ENCODE measurements at places on chromosomes 11 and 22.

DNA sequence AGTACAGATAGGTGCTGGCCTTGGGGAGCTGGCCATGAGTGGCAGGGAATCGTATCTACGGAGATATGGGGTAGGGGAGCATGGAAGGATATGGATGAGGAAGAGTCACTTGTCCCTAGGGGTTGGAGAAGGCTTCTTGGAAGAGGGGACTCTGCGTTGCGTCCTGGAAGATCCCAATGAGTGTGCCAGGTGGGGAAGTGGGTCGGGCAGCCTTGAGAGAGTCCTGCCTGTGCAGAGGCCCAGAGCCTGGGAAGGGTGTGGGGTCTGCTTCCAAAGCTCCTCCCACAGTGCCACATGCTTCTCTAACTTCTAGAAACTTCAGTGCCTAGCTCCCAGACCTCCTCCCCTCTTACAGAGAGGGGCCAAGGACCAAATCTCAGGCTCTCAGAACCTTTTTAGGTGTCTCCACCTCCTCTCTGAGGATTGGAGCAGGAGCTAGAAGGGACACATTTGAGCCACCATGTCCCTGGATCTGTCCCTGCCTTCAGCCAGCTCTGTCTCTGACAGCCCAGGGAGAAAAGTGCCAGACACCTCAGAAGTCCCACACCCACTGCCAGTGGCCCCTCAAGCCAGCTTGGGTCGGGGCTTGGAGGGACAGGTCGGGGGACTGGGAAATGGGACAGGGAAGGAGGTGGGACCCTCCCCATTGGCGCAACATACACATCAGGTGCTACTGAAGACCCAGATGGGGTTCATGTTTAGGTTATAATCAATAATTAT is 11.0 kb downstream of the RHBDD3 start:
- ATAC-seq = no peak

DNA sequence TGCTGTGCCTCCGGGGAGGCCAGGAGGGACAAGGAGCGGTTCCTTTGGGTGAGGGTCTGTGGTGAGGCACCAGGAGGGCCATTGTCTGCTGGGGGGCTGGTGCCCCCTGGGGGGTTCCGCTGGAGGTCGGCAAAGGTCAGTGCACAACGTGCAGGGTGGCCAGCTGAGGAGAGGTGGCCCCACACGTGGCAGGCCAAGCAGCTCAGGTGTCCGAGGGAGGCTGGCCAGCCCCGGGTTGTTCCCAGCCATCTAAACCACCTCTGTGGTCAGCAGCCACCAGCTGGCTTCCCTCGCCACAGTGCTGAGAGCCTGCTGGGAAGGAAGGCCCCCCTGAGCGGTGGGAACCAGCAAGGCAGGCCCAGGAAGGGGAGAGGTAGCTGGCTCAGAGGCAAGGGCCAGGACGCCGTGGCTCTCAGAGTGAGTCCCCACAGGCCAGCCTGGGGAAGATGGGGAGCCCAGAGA is 4.2 kb downstream of the TSSC4 start:
- ATAC-seq = no peak

- no peak for ATAC-seq
These were observed 171.9 kb downstream of the SHANK2 start for GRCh38 chr11:71080239-71081097.

GRCh38 chr11:84420271-84420670 is 1134.1 kb upstream of the CCDC90B start:
- peak; percentile 38 for ATAC-seq

GRCh38 chr11:7673724-7674434 is 579 bp upstream of the CYB5R2 start:
- ATAC-seq = no peak

GRCh38 chr11:30585892-30586250 is 282 bp downstream of the MPPED2 start:
- ATAC-seq = peak; percentile 23

GRCh38 chr22:27878541-27878940 is 40.5 kb downstream of the PITPNB start:
- no peak for ATAC-seq

DNA sequence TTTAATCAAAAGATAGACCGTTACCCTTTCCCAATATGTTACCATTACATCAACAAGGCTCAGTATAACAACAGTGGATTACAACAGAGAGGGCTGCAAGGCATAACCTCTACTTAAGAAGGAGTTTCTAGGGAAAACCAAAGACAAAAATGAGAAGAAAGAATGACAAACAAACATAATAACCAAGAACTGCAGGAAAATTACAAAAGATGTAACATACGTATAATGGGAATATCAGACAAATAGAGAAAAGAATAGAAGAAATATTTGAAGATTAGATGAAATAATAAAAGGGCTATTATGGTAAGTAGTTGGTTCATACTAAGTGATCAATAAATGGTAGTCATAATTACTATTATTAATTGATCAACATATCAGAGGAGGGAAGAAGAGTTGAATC is 39.1 kb downstream of the SPON1 start:
- no peak for ATAC-seq

DNA sequence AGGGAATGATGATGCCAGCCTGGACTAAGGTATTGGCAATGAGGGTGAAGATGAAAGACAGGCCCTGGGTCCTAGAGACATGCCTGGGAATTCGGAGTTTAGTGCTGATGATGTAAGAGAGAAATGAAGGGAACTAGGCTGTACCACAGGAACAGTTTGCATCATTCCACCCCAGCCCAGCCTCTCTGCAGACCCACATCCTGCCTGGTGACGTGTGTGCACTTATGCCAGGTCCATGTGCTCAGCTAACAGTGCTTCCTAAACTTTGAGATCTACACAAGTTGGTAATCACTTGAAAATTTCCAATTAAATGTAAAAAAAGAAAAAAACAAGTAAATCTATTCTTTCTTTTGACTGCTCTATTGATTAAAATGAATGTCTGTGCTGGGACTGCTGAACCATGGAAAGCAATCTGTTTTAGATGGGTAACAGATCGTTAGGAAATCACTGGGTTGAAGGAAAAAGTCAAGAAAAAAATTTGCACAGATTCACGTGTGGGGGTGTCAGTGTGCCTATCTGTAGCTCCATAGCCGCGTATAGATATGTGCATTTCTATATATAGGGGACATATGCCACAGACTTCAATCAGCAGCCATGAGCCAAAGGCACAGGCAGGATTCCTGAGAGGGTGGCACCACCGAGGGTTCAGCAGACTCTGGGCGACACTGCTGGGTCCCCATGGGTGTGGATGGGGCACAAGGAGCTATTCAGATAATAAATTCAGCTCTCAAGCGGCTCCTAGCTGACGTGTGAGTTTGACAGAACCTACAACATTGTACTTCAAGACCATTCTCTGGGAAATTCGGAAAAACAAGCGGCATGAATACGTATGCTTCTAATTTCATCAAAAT is 131.1 kb upstream of the OPCML start:
- ATAC-seq = no peak

DNA sequence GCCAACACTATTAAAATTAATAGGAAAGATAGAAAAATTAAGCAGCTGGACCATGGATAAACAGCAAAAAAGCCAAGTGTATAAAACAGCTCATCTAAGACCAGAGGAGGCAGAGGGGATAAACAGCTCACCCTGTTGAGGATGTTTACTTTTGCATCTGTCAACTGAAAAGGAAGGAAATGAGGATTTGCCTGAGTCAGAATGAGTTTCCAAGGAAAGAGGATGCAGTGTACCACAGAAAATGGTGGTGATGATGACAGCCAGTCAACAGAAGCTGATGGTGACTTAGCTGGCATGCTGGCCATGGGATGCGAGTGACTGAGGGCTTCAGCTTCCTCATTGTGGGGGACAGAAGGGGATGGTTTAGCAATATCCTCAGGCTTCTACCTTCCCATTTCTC is 183.5 kb downstream of the KIRREL3 start:
- ATAC-seq = no peak

- no peak for ATAC-seq
These were observed 40.0 kb downstream of the WNT11 start for GRCh38 chr11:76166314-76166713.

DNA sequence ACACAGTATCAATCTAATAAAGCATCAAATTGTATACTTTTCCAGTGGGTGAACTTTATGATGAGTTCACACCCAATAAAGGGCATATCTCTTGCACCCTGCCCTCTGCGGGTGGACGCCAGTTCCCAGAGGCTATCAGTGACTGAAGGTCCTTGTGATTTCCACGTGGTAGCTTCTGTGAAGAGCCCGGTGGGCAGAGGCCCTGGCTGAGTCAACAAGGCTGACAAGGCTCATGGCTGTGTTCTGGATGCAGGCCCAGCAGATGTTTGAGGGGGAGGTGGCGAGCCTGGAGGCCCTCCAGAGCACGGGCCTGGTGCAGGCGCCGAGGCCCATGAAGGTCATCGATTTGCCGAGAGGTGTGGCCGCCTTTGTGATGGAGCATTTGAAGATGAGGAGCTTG is 71.4 kb downstream of the PIWIL3 start:
- ATAC-seq = no peak

DNA sequence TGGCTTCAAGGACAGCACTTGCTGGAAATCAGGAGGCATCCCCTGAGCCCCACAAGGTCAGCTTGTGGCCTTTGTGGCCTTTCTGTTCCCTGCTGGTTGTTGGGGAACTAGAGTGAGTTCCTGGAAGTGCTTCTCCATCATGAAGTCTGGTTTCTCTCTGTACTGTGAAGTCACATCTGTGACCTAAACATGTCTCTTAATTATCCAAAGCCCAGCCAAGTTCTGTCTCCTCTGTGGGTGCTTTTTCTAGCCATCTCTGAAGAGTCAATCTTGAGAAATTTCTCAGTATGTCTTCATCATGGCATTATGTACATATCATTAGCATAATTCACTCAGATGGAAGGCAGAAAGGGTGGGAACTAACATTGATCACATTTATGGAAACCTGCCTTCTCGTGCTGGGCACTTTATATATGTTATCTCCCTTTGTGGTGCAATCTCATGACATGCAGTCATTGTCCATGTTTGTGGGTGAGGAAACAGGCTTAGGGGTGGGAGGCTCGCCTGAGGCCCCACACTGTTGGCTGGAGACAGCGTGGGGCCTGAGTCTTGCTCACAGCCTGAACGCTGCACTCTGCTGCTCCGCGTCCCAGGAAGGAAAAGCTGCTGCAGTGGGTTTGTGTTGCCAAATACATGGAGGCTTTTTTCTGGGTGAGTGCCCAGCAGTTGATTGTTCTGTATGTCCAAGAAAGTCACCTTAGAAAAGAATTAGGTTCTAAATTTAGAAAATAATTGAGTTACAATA is 24.6 kb downstream of the IGHMBP2 start:
- ATAC-seq = no peak

DNA sequence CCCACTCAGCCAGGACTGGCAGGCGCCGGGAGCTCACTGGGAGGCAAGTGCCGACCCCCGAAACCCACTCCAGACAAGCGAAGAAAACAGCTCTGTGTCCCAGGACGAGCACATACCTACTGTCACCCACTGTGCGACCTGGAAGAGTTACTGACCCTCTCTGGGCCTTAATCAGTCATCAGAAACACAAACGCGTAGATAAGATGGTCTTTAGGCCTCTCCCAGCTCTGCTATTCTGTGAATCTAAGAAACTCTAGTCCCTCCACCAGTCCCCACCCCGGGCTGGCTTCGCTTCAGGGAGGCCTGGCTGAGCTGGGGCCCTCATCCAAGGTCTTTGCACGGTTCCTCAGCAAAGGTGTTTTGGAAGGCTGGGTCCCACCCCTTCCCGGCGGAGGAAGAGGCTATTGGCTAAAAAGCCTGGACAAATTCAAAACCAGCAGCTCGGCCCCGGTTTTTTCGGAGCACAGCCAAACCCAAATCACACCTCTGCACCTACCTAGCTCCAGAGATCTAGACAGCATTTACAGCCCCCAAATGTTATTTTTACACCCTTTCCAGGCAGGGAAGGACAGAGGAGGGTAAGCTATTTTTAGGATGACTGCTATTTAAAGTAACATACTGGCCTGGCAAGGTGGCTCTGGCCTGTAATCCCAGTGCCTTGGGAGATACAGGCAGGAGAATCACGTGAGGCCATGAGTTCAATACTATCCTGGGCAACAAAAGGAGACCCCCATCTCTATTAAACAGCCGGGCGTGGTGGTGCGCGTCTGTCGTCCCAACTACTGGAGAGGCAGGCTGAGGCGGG is 13.2 kb upstream of the HDHD5 start:
- ATAC-seq = no peak

- no peak for ATAC-seq
These were observed 7.0 kb downstream of the GRAMD4 start for GRCh38 chr22:46626911-46627805.

- no peak for ATAC-seq
These were observed 403.8 kb downstream of the CNTN5 start for GRCh38 chr11:99424313-99425084.

DNA sequence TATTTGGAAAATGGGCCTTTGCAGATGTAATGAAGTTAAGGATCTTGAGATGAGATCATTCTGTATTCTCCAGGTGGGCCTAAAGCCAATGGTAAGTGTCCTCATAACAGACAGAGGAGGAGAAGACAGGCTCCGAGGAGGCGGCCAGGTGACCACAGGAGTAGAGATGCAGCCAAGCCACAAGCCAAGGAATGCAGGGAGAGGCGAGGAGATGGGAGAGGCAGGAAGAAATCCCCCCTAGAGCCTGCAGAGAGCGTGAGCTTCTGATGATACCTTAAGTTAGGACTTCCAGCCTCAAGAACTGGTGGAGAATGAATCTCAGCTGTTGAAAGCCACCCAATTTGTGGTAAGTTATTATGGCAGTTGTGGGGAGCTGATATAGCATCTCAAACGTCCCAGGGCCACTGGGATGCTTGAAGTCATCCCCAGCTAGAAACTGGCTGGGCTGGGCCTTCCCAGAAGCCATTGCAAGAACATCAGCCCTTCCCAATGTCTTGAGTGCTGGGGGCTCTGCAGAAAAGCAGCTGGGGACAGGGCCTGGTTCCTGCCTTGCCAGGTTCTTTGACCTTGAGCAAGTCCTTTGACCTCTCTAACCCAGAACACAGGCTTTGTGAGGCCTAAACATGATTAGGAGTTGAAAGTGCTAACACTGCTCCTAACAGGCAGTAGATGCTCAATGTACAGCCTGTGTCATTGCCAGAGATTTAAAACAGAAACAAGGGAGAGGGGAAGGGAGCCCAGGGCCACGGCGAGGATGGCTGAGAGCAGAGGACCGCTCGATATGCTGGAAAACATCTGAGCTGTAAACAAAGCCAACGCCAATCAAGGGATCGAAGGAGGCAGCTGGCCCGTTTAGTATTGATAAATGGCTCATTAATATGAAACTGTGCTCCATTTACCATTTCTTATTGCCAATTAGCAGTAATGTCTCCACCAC is 632.3 kb downstream of the TBC1D22A start:
- no peak for ATAC-seq

- no peak for ATAC-seq
These were observed 346.8 kb downstream of the LARGE1 start for GRCh38 chr22:33573479-33573878.

- ATAC-seq = no peak
These were observed 727.6 kb downstream of the METTL15 start for GRCh38 chr11:28835790-28836189.

DNA sequence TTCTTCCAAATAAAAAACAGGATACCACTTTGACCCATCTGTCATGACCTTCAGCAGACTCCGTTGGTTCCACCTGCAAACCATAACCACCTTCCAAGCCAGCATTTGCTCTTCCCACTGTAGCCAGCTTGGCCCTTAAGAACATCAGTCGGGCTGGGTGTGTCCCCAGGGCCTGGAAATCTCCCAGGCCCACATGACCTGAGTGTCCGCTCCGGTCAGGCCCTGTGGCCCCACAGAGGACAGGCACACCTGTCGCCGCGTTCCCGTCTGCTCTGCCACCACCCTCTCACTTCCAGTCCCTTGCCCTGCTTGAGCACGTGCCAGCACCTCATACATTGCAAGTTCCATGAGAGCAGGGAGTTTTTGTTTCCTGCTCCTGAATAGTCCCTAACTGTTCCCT is 65.7 kb upstream of the PITPNB start:
- ATAC-seq = no peak
